GM13976 (cell line): ENCODE measurements at places on chromosomes 11 and 22.
A peak's percentile ranks its signal among the peaks of the same experiment; 100 is the strongest.

DNA sequence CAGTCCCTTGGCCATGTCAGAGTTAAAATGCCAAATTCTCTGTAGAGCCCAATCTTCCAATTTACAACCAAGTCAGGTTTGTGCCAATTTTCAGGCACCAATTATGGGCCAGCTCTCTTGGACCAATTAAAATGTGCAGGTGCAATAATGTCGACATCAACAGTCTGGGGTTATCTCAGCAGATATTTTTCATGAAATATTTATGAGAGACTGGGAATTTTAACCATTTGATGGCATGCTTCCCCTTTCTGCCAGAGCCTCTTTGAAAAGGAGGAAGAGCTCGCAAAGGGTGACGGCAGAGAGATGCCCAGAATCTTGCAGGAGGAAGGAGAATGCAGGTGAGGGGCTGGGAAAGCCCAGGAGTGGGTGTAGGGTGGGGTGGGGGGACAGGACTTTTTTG is 100.8 kb upstream of the SYT13 start:
- no peak for DNase-seq

DNA sequence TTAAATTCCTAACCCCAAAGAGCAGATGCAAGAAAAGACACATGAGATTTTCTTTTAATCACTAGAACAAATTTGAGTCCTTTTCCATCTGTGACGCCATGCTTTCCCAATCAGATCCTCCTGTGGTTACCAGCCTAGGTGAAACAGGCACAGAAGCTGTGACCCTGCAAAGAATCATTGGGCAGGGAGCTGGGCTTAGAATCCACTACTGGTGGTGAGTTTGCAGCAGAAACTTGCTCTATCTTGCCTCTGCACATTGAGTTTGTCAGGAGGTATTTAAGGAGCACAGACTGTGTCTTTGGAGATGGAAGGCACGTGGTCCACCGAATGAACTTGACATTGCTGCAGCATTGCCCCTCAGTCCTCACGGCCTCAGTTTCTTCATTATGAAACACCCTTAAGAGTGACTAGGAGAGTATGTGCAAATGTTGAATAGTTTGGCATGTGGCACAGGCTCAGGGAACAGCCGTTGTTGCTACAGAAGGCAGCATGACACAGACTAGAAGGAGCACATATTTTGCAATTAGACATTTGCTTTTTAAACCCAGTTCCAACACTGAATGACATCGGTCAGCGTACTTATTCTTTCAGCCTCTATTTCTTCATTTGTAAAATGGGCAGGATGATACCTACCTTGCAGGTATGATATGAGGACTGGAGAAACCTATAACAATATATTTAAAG is 127.6 kb downstream of the DBX1 start:
- DNase-seq: no peak

DNA sequence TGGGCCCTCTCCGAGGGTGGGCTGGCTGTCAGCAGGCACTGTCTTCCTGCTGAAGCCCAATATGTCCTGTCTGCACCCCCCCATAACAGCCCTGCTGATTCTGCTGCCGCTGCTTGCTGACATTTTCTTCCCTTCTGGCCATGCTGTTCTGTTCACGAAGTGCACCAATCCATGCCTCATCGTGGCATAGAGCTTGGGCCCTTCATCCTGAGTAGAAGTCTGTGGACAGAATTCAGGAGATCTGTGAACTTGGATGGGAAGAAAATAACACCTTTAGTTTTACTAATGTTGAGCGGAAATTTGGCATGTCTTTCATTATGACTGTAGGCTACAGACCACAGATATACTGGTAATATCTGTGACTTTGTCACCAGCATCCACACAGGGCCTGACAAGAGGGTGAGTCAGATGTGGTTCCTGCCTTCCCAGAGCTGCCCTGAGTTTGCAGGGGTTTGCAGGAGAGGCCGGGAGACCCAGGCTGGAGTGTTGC is 14.1 kb upstream of the KIAA0930 start:
- peak; percentile 71 for DNase-seq

GRCh38 chr11:6323291-6323905 is 3.1 kb upstream of the CAVIN3 start:
- DNase-seq: no peak

DNA sequence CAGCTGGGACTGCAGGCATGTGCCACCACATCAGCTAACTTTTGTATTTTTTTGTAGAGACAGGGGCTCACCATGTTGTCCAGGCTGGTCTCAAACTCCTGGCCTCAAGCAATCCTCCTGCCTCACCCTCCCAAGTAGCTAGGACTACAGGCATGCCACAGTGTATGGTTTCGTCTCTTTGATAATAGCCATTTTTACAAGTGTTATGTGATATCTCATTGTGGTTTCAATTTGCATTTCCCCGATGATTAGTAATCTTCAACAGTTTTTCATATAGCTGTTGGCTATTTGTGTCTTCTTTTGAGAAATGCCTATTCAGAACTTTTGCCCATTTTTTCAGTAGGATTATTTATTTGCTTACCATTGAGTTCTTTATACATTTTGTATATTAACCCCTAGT is 9.0 kb upstream of the MTMR3 start:
- no peak for DNase-seq

GRCh38 chr11:84829162-84829561 is 798.0 kb downstream of the DLG2 start:
- DNase-seq: no peak

DNA sequence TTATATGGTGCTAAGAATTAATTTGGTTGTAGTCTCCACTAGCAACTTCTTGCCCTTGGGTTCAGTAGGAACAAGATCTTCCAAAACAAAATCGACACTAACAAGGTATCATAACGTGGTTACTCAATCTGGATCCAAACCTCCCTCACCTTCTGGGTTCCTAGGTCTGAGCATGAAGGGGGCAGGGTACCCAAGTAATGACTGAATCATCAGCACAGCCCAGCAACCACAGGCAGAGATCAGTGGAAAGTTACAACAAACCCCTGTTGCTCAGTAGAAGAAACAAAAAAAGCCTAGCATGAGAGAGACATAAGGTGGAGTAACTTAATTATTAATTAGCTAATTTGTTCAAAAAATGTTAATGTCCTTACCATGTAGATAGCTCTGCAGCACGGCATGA is 221.4 kb downstream of the BLID start:
- DNase-seq: no peak

- DNase-seq: no peak
Observed at GRCh38 chr11:110874437-110875030, 162.3 kb upstream of the ARHGAP20 start.

DNA sequence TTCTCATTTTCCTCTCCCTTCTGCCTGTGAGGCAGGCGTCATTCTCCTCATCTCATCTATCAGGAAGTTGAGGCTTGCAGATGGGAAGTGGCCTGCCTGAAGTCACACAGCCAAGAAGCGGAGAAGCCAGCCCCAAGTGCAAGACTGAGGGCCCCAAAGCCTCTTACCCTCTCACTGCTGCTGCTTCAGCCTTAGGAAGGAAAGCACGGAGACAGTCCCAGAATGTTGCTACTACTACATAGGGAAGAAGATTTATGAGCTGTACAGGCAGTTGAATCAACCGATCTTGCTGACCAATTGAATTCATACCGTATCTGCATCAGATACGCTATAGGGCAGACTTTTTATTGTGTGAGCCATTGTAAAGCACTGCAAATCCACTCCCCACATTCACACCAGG is 89.0 kb downstream of the CWC15 start:
- no peak for DNase-seq

GRCh38 chr11:82794490-82794889 is 60.8 kb upstream of the FAM181B start:
- no peak for DNase-seq

DNA sequence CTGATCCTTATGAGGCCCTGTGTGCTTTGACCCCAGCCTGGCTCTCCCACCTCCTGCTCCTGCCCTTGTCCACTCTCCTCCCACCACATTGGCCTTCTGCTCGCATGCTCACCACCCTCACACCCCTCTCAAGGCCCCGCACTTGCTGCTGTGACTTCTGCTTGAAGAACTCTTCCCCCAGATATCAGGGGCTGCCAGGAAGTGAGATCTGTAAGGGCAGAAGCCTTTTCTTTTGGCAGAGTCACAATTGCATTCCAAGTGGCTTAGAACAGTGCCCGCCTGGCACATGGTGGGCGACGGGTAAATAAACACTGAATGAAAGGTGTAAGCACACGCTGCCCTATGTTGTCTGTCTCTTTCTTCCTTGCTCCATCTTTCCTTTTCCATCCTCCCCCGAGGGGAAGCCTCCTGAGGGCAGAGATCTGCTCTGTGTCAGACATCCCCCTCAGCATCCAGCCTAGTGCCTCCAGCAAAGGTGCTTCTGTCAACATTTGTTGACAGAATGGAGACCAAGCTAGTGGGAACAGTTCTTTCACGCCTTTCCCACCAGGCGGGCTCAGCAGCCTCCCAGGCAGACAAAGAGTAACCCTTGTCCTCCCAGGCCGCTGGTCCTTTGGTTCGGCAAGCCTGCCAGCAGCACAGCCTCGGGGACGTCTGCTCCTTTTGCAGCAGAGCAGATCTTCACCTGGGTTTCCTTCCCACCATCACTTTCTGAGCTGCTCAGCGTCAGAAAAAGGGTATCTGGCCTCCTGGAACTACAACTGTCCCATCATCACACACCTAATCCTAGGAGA is 10.0 kb upstream of the PEX26 start:
- DNase-seq: no peak

- no peak for DNase-seq
Observed at GRCh38 chr11:22634897-22635629, 9.4 kb upstream of the FANCF start.

DNA sequence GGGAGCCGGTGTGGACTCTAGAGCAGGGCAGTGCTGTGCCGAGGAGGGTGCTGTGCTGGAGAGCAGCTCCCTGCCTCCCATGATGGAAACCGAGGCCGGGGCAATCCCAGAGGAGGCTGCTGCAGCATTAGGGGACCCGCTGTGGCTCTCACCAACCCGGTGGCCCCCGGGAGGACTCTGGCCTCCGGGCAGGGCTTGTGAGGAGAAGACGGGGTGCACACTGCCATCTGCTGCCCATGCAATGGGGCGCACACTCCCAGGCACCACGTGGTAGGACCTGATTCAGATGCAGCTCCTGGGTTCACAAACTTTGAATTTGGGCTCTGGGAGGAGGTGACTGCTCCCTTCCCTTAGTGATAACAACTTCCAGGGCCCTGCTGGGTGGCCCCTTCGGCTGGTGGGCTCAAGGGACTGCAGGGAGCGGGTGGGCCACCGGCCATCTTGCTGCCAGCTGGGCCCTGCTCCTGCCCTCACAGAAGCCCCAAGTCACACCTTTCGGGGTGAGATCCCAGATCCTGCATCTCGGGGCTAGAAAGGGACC is 93.8 kb upstream of the FGF3 start:
- no peak for DNase-seq

DNA sequence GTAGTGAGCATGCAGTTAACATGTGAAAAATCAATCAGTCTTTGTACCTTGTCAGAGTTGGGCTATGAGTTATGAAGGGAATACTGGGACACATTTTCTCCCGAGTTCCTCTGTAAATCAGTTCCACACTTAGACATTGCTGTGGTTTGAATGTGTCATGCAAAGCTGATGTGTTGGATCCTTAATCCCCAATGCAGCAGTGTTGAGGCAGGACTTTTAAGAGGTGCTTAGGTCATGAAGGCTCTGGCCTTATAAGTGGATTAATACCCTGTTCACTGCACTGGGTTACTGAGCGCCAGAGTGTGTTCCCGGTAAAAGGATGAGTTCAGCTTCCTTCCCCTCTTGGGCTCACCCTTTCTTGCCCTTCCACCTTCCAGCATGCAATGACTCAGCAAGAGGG is 742.1 kb upstream of the TENM4 start:
- DNase-seq: no peak

- peak; percentile 40 for DNase-seq
Observed at GRCh38 chr22:20437613-20438426, at the start of gene SCARF2. Gene SCARF2, minus strand, starts transcription at chr22:20437825. Its CDS starts 71 bp downstream, at chr22:20437754.

DNA sequence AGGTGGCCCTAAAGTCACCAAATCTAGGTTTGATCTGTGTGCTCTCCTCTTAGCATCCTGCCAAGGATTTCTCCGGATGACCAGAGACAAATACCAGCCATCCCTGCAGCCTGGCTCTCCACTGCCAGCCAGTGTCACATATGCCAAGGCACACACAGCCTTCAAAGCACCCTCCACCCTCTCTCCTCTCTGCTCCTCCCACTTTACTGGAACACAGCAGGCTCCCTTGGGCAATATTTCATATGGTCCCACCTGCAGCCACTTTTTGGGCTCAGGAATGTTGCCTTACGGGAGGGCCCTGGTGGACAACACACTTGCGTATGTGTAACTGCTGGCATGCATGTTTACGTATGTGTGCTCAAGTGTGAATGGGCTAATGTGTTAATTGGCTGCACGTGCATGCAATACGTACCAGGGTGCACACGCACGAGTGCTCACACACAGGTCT is 183.9 kb downstream of the CEP164 start:
- DNase-seq: no peak

DNA sequence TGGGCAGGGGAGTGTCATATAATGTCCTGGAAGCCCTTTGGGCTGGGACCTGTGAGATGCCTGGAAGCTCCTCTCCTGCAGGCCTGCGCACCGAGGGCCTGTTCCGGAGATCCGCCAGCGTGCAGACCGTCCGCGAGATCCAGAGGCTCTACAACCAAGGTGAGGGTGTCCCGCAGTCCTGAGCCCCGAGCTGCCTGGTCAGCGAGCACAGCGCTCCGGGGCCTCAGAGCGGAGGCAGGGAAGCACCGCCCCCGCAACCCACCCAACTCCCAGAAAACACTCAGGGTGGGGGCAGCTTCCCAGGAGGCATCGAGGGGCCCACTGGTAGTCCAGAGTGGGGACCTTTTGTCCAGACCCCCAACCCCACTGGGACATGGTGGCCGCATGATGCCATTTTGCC is 95.5 kb downstream of the ARHGAP8 start:
- no peak for DNase-seq

DNA sequence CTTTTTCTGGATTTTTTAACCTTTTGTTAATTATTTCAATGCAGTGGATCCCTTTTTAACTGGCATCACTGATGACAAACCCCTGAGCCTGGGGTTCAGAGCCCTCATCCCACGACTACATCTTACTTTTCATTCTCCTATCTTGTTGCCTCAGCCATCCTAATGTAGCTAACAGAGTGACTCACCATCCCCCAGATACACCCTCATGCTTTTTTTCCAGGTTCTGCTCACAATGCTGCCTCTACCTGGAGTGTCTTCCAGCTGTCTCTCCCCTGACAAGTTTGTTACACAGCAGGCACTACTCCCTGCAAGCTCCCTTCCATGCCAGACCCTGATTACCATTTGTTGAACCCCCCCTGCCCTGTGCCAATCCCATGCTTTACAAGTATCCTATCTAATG is 135.4 kb downstream of the NCAM1 start:
- DNase-seq: no peak

DNA sequence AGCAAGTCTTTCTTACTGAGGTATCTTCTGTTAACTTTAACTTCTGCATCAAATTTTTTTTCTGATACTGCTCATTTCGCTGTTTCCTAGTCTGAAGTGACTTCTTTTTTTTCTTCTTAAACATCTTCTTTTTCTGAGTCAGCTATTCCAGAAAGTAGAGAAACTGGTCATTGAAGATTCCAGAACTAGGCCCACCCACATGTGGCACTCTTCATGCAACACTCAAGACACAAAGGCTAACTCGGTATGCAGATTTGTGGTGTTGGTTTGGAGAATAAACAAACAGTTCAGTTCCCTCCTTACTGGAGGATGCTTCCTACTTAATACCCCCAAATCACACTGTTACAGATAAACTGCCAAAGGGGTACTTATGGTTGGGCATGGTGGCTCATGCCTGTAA is 25.2 kb upstream of the MTCH2 start:
- DNase-seq: no peak

- DNase-seq: no peak
Observed at GRCh38 chr11:68889948-68890446, 13.6 kb downstream of the MRPL21 start.

- DNase-seq: no peak
Observed at GRCh38 chr11:40227730-40228129, 1231.7 kb downstream of the LRRC4C start.
